Breast epithelium (tissue), 4 donors: ENCODE measurements at places on chromosomes 12 and 14. TPM values are rescaled to one million over a fixed set of nuclear protein-coding genes. Genes with fewer than 3 reads are reported as not detected.
A peak's percentile ranks its signal among the peaks of the same experiment; 100 is the strongest.

GRCh38 chr14:84485036-84485435, 1044.9 kb upstream of the FLRT2 start:
- no peak for DNase-seq

DNA sequence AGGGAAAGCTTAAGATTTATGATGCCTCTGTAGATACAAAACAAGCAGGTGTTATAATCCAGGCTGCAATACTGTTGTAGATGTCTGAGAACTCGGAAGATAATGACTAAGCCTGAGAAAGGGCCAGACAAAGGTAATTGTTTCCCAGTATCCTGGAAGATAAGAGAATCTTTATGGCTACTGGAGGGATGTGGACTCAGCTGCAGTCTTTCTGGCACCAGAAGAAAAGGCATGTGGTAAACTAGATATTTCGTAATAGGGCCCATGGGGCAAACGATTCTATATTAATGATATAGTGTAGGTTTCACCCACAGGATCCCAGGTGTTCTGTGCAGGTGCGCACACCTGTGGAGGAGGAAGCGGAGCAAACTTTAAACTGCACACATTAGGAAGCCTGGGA, 9.2 kb upstream of the APOLD1 start:
- DNase-seq, result no peak

The CCNK gene
- total RNA-seq, result 23.9 TPM

The CLEC4D gene
- total RNA-seq, result 0.15 TPM

The NFE2 gene
- total RNA-seq, result 0.15 TPM

The AQP6 gene
- total RNA-seq, result not detected

The KCNH5 gene
- not detected for total RNA-seq

DNA sequence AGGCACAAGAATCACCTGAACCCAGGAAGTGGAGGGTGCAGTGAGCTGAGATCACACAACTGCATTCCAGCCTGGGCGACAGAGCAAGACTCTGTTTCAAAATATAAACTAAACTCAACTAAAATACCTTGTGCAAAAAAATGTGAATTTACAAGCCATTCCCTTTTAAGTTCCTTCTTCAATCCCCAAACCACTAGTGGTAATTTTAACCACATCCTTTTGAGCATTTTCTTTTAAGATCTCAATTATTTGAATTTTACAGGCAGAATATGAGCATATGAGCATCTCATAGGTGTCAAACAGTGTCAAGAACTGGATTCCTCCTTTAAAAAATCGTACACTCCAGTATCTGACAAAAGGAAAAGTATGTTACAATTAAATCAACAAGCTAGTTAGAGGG, 57.0 kb upstream of the NPFF start:
- no peak for DNase-seq

The CDH24 gene
- total RNA-seq, result 2.2 TPM

DNA sequence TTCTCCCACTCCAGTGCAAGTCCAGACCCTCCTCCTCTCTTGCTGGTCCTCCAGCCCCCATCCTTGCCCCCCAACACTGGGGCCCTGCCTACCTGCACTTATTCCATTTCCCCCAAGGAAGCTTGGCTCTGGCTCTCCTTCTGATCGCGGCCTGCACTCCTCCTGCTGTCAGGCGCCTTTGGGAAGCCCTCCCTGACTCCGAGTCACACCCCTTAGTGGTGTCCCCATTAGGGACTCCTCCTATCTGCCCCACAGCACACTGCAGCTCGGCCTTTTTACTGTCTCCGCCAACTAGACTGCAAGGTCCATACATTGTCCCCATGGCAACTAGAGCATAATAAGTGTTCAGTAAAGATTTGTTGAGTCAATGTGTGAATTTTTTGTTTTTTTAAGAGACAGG, 32.9 kb downstream of the FIGNL2 start:
- no peak for DNase-seq

GRCh38 chr14:57182760-57183503, 85.8 kb downstream of the EXOC5 start:
- DNase-seq, result no peak

GRCh38 chr12:113740699-113741098, 225.4 kb downstream of the RBM19 start:
- DNase-seq, result no peak

DNA sequence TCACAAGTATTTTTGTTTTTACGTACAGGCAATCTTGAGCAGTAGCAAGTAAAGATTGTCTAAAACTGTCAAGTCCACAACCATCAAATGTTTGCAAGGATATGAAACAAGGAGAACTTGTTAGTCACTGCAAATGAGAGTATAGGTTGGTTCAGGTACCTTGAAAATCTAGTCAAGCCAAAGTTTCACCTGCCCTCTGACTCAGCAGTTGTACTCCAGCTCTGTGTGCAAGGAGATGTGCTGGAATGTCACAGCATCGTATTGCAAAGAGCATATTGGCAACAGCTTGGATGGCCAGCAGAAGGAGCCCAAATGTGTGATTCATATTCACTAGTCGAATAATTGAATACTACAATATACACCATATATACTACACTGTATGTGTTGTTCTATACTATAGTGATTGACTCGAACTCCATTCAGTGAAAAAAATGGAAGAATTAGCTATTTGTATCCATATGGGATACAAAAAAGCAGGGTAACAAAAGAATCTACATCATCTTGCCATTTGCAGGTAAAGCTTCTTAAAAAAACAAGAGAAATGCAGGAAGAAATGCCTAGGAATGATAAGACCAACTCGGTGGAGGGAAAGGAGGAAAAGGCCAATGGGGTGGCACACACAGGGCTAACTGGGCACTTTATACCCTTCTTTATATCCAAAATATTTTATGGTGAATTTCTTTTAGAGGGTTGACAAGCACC, 44.0 kb downstream of the EID3 start:
- DNase-seq, result no peak

The PARPBP gene
- total RNA-seq, result 2.3 TPM

DNA sequence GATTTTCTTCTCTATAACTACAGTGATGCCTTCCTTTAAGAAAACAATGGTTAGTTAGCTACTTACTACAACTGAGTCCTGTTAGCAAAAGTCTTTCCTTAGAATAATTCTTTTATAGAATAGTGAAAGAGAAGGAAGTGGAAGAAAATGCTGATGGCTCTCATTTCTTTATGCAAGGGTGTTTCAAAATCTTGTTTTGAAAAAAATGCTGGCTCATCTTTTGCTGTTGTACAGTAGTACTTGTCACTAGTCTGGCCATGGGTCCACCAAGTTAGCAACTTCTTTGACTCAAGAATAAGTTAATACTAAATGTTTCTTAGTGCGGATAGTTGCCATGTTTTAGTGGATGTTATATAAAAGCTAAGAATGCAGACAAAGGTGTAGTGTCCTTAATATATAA, 225.4 kb downstream of the PTPRO start:
- no peak for DNase-seq

The RAB15 gene
- total RNA-seq, result 24.0 TPM

- DNase-seq, result no peak
These were observed 41.7 kb downstream of the NPAS3 start for GRCh38 chr14:32980178-32980901.

The LMO3 gene
- total RNA-seq, result 6.9 TPM

DNA sequence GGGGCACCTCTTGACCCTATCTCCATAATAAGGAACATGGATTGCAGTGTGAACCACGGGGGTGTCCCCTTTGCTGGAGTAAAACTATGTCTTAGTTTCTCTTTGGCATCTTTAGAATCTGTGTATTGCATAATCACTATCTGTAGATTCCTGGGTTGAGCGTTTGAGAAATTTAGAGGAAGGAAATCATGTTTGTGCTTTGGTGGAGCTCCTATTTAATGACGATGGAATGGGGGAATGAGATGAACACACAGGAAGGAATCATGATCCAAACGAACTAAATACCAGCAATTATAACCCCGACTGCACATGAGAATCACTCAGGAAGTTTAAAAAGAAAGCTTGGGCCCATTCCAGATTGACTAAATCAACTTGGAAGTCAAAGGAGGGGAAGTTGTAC, 1.3 kb upstream of the MYG1 start:
- no peak for DNase-seq

- DNase-seq, result peak; percentile 52
These were observed 11.2 kb upstream of the PYGL start for GRCh38 chr14:50955373-50956043.

The HOTAIR gene
- not detected for total RNA-seq

- no peak for DNase-seq
These were observed 124.3 kb upstream of the EGLN3 start for GRCh38 chr14:34075042-34075744.

DNA sequence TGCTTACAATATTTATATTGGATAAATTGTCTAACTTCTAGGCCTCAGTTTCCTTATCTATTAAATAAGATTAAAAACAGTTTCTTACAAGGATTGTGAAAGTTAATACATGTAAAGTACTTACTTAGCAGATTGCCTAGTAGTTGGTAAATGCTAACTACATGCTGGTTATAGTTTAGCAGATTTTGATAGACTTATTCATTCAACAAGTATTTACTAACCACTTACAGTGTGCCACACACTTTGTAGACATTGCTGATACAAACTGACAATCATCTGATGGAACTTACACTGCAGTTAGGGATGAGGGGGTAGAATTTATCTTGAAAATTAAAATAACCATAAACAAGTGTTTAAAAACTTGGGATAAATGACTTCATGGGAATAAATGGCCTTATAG, 50.4 kb downstream of the ARID2 start:
- DNase-seq, result no peak

The PRICKLE1 gene
- total RNA-seq, result 9.2 TPM

GRCh38 chr12:130960058-130960457, 6.4 kb downstream of the ADGRD1 start:
- DNase-seq, result no peak

The PLBD1 gene
- 19.8 TPM for total RNA-seq

The DACT1 gene
- total RNA-seq, result 5.0 TPM

- DNase-seq, result no peak
These were observed 15.7 kb downstream of the MDM2 start for GRCh38 chr12:68823696-68824095.

GRCh38 chr14:50733494-50733893, 65.4 kb upstream of the SAV1 start:
- no peak for DNase-seq

The KRT83 gene
- total RNA-seq, result not detected

- no peak for DNase-seq
These were observed 37.8 kb upstream of the ATP2A2 start for GRCh38 chr12:110243227-110243626.

- no peak for DNase-seq
These were observed 6.0 kb downstream of the CACNA1C start for GRCh38 chr12:2058837-2059236.

The NFATC4 gene
- 32.8 TPM for total RNA-seq

The LRFN5 gene
- total RNA-seq, result 1.4 TPM

The PTGDR gene
- 1.2 TPM for total RNA-seq

- DNase-seq, result peak; percentile 28
These were observed 113.7 kb upstream of the RTL1 start for GRCh38 chr14:101017209-101017608.

DNA sequence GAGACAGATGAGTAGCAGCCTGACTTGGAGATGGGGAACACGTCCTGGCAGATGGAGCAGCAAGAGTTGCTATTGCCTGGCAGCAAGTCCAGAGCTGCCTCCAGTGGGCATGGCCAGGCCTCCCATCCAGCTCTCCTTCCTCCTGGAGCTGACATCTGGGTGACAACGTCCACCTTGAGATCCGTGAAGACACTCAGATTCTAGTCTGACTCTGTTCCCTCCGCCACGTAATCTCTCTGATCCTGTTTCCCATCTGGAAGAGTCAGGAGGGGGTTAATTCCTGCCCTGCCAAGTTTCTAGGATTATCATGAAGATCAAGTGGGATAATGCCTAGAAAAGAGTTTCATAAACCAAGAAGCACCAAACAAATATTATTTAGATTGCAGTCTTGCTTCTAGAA, 65.3 kb upstream of the FAM181A start:
- DNase-seq, result no peak

- DNase-seq, result no peak
These were observed 7.0 kb upstream of the MMP19 start for GRCh38 chr12:55849616-55850343.

The TC2N gene
- total RNA-seq, result 166 TPM

The KRT6B gene
- 42.0 TPM for total RNA-seq

The SUSD6 gene
- 55.7 TPM for total RNA-seq

- no peak for DNase-seq
These were observed 69.5 kb downstream of the ADAMTS20 start for GRCh38 chr12:43482311-43483085.

DNA sequence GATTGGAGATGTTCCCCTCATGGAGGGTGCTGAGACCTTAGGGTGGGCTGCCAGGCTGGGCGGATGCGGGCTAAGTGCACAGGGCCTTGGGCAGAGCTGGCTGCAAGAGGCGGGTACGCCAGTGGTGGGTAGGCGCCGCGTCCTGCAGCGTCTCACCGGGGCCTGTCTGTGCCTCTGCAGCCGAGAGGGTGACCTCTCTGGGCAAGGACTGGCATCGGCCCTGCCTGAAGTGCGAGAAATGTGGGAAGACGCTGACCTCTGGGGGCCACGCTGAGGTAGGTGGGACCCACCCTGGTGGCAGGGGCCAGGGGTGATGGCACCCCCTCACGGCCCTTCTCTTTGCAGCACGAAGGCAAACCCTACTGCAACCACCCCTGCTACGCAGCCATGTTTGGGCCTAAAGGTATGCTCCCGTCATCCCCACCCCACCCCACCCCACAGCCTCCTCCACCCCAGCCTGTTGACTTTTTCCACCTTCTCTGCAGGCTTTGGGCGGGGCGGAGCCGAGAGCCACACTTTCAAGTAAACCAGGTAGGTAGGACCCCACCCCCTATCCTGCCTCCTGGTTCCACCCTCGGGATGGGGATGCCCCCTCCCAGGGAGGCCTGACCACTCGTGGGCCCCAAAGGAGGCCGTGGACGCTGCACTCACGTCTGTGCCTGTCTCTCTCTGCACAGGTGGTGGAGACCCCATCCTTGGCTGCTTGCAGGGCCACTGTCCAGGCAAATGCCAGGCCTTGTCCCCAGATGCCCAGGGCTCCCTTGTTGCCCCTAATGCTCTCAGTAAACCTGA, 1.5 kb downstream of the CRIP1 start:
- DNase-seq, result peak; percentile 22

The NUP37 gene
- total RNA-seq, result 16.7 TPM

The CCDC175 gene
- not detected for total RNA-seq

DNA sequence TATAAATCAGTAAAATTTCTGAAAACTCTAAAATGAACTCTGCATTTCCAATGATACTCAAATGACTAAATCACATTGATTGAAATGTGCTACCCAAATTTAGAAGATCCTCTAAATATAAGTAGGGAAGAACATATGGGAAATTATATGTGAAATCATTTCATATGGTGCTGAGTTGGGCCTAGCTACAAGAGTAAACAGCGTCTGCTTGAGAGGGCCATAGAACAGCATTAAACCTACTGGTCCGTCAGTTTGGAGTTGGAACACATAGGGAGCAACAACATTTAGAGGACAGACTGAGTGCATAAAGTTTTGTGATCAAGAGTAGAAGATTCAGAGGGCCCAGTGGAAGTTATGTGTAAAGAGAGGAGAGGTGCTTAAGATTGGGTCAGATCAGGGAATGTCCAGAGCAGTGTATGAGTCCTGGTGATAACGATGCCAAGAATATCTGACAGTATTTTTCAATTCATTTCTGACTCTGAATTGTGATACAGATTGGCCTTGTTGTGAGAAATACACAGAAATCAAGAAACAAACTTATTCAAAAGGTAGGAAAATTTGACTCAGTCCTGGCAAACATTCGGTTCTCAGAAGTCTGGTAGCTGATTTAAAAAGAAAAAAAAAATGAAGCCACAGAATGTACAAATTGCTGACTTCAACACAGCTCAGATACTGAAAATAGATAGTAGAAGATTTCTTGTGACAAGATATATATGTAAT, 362.2 kb downstream of the CCDC91 start:
- DNase-seq, result no peak
